Activated CD8-positive, alpha-beta memory T cell treated with anti-CD3 and anti-CD28 coated beads for 1 hour (primary cell): ENCODE measurements at places on chromosomes 5 and 9.

DNA sequence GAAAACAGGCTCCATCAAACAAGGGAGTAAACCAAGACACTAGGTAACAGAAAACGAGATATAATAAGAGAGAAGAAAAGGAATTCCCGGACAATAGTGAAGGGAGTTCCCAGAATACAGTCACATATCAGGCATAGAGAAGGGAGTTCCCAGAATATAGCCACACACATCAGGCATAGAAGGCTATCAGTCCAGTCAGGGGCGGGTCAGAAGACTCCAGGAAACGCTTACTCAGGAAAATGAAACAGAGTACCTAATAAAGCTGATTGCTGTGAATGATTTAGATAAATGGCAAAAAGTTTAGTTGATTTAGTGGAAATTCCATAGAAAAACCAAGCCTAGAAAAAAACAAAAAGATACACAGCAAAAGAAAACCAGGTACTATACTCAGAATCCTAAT lies 4.9 kb downstream of the TOMM5 start:
- no peak for DNase-seq

- no peak for DNase-seq
Measured at GRCh38 chr5:158080112-158080511, 221.2 kb upstream of the CLINT1 start.

GRCh38 chr9:110089681-110090370 lies 118.1 kb downstream of the C9orf152 start:
- no peak for DNase-seq

GRCh38 chr9:111039231-111039906 lies 1.1 kb upstream of the LPAR1 start:
- DNase-seq = no peak

- DNase-seq = no peak
Measured at GRCh38 chr5:107948377-107948776, 277.6 kb upstream of the EFNA5 start.

- no peak for DNase-seq
Measured at GRCh38 chr5:124421584-124421983, 324.9 kb downstream of the ZNF608 start.
